ENCODE measurements at places on chromosomes 7 and 10.

- no peak for DNase-seq
These were observed 27.9 kb downstream of the FOXL3 start for GRCh38 chr7:317643-318405.

- DNase-seq, result no peak
These were observed 305.8 kb downstream of the MDFIC start for GRCh38 chr7:115227473-115228235.

DNA sequence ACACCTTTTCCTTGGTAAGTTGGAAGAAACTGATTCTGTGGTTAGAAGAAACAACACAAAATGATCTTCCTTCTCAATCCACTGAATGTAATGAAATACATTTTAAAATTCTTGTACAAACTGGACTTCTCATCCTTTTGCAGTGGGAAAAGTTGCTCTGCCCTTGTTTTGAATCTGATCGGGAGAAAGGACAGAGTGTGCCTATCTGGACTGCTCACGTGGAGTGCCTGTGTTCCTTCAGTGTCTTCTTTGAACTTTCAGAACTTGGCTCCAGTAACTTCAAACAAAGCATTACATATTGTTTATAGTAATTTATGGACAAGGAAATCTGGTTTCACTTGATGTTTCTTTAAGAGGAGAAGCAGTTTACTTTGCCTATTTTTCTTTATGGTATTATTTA, 17.1 kb downstream of the SLC26A3 start:
- no peak for DNase-seq

DNA sequence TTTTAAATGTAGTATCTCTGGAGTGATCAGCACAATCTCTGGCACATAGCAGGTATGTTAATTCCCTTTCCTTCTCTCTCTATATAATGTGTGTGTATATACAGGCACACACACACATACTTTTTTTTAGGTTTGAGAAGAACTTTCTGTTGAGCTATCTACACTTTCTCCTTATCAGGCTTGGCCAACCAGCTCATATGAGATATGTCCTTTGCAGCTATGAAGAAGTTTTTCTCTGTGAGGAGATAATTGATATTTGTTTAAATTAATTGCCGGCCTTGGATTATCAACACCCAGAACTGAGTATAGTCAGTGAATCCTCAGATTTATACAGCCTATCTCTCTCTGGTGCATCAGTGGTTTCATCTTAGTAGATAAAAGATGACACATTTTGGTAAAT, 2.3 kb upstream of the MCU start:
- no peak for DNase-seq

GRCh38 chr10:3761021-3761686, 23.9 kb downstream of the KLF6 start:
- no peak for DNase-seq

DNA sequence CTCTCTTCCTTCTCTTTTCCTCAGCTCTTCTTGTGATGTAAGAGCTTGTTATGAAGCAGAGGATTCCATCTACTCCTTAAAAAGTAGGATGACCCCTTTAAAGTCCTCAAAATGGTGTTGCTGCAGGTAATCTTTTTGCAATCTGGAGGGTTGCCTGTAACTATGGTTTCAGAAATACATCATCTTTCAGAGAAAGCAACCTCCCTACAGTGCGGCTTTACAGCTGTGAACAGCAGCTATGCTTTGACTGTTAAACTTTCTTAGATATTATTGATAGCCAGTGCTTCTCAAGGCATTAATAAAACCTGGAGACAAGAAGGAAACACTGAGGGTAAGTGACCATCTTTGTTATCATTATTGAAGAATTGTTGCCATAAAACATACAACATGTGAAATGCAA, 86.6 kb upstream of the MDFIC start:
- DNase-seq, result no peak

DNA sequence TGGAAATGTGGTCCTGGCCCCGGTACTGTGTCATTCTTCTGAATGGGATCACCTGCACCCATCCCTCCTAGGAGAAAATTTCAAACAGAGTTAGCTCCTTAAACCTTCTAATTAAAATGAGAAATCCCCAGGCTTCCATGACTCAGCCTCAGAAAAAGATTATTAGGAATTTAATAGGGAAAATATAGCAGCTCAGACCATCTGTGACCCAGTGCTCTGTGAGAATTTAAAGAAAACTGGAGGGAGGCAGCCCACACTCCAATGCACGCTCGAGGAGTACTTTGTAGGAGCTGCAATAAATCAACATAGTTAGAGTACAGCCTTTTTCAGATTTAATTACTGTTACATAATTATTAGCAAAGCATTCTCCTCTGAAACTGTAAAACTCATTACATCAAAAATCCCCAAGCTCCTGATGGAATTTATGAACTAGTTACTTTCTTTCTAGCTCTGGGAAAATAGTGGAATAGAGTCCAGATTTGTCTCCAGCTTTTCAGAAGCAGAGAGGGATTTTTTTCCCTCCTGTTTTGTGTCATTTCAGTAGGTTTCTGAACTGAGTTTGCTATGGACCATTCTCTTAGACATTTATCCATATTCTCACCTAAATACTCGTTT, 30.1 kb downstream of the NEUROD6 start:
- no peak for DNase-seq

GRCh38 chr7:44729949-44730590, 18.6 kb upstream of the ZMIZ2 start:
- no peak for DNase-seq

- DNase-seq, result no peak
These were observed 88.5 kb downstream of the VTI1A start for GRCh38 chr10:112535531-112535951.

DNA sequence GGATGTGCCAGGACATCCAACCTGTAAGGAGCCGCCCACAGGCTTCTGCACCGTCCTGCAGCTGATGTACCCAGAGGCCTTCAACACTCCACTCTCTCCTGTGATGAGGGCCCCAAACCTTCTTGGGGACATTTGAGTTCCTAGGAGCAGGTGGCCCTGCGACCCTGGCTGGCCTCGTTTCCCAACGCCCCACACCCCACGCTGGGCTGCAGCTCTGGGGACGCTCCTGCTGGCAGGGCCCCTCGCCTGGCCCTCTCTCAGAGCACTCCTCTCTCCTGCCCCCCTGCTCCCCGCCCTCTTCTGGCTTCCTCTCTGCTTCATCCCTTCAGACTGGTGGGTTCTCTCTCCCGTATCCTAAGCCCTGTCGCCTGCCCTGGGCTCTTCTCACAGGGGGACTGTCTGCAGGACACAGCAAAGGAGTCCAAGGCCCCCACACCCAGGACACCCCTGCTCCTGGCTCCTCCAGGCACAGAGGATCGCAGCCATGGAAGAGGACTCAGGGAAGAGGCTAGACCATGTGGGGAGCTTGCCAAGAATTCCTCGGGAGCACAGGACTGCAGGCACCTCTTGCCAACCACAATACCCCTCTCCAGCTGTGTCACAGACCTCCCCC, 541.4 kb downstream of the TCERG1L start:
- DNase-seq, result no peak

- peak; percentile 28 for DNase-seq
These were observed 14.3 kb downstream of the CHST3 start for GRCh38 chr10:71978476-71978875.

GRCh38 chr7:106187613-106188350, 75.7 kb upstream of the SYPL1 start:
- no peak for DNase-seq

GRCh38 chr10:13743101-13743693, 156.4 kb downstream of the PRPF18 start:
- DNase-seq, result no peak

DNA sequence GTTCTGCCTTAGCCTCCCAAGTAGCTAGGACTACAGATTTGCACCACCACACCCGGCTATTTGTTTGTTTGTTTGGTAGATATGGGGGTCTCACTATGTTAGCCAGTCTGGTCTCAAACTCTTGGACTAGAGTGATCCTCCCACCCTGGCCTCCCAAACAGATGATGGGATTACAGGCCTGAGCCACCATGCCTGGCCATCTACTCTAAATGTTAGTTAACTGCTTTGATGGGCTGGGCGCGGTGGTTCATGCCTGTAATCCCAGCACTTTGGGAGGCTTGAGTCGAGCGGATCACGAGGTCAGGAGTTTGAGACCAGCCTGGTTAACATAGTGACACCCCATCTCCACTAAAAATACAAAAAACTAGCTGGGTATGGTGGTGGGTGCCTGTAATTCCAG, 74.8 kb downstream of the SEPTIN14 start:
- DNase-seq, result no peak

DNA sequence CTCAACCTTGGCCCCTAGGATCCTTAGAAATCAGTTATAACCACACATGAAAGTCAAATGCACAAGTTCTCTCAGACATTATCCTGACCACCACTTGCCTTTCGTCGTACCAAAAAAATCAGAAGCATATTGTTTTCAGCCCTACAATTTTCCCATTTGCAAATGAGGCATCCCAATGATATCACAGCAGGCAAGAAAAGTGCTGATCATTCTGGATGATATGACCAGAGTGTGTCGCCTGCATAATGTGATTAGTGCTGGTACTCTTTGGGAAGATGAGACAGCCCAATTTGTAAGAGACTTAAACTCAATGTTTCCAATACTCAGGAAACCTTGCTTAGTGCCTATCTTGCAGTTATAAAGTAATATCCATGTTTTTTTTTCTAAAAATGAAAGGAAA, 168.0 kb downstream of the SORCS1 start:
- DNase-seq, result no peak

GRCh38 chr10:76961841-76962240, 675.8 kb downstream of the KCNMA1 start:
- no peak for DNase-seq

DNA sequence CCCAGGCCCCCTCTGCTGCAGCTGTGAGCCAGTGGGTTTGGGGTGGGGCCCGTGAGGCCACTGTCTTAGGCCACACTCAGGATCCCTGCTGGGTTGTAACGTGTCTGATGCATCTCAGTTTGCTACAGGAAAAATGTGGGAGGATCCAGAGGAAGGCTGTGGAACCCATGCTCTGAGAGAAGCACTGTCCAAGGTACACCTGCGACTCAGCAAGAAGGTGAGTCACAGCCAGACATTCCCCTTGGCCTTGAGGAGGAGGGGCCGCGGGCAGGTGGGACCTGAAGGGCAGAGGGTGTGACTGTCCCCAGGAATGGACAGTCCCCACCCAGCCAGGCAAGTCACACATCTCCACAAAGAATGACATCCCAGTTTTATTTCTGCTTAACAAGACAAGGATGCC, 27.8 kb upstream of the C10orf120 start:
- no peak for DNase-seq

DNA sequence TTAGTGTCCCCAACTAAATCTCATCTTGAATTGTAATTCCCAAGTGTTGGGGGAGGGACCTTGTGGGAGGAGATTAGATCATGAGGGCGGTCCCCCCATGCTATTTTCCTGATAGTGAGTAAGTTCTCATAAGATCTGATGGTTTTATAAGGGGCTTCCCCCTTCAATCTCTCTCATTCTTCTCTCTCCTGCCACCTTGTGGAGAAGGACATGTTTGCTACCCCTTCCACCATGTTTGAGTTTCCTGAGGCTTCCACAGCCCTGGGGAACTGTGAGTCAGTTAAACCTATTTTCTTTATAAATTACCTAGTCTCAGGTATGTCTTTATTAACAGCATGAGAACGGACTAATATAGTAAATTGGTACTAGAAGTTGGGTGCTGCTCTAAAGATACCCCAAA, 365.6 kb downstream of the ANKRD7 start:
- DNase-seq, result peak; percentile 49

- DNase-seq, result no peak
These were observed 366.0 kb upstream of the SHH start for GRCh38 chr7:156178214-156178613.

GRCh38 chr7:111329367-111330234, 232.7 kb downstream of the IMMP2L start:
- no peak for DNase-seq

DNA sequence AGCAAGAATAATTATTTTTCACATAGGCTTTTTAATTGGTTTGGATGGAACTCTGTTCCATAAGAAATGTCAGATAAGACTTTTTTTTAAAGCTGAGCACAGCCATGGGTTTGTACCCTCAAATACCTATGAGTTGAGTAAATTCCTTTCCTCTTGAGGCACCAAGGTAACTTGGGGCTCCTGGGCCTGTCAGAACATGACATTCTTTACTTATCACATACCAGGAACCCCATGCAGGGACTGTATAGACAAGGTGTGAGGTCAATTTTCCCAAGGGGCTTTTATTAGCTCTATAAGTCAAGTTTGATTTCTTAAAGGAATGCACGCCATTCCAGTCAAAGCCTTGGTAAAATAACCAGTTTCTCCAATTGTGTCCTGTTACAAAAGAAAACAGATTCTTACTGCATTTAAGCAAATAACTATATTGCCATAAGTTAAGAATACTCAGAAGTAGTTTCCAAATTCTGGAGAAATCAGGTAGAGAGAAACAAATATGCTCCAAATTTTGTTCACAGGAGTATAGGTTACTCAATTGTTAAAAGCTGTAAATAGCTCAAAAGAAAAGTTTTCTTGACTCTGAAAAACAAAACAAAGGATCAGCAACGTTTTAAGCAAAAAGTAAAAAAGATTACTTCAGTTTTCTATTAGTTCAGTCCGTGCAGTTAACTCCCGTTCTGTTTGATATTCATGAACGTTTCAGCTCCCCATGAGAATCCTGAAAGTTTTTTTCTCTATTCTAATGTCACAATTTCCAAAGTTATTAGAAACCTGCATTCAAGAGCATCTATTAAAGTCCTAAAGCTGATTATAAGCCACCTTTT, 167.5 kb upstream of the NAMPT start:
- no peak for DNase-seq

GRCh38 chr10:7483848-7484247, 73.0 kb upstream of the SFMBT2 start:
- DNase-seq, result no peak

- DNase-seq, result no peak
These were observed 781.1 kb downstream of the GATA3 start for GRCh38 chr10:8835453-8836167.

- DNase-seq, result no peak
These were observed 246.1 kb downstream of the LRRTM3 start for GRCh38 chr10:67171970-67172369.

DNA sequence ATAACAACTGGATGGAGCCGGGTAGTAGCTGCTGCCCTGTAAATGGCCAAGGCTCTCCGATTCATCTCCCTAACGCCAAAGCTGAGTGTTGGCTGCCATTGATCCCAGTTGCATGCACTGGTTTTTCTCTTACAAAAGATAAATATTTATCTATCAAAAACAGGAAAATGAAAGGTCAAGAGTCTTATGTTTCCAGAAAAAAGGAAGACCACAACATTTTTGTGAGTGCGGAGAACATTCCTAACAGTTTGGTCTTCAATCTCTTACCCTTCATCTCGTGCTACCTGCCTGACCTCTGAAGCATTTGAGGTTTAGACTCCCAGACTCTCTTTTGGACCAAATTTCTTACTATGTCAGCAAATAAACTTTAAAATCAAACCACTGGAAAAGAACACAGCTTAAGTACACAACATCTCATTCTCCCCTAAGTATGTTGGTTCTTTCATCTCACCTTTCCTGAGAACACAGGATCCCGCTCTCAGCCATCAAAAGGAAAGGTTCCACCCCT, 61.6 kb downstream of the SORBS1 start:
- DNase-seq, result no peak

DNA sequence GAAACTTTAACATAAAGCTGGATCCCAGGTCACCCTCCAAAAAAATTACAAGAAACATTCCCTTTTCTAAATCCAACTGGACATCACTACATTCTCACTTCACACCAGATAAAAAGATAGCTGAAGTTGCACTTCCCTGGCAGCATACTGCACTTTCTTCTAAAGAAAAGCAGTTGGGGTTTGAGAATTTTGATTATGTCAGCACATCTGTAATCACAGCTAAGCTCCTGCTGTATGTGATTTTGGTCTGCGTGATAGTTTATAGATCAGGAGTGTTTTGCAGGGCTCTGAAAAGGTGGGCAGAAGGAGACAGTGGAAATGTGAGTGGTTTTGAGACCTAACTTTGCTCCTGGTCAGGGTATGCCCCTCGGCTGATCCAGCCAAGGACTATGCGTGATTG, 199.1 kb upstream of the AKR1E2 start:
- no peak for DNase-seq
